ENCODE measurements at places on chromosomes 4 and X. TPM values are rescaled to one million over a fixed set of nuclear protein-coding genes. Genes with fewer than 3 reads are reported as not detected.

F8A2 gene
- polyA plus RNA-seq = not detected

TEC gene
- 0.21 TPM for polyA plus RNA-seq

NEXMIF gene
- not detected for polyA plus RNA-seq

HSFX4 gene
- polyA plus RNA-seq = not detected

ZFYVE28 gene
- polyA plus RNA-seq = 2.2 TPM
